Caco-2 (cell line): ENCODE measurements at places on chromosomes 7 and 10. TPM values are rescaled to one million over a fixed set of nuclear protein-coding genes. Genes with fewer than 3 reads are reported as not detected.

DNA sequence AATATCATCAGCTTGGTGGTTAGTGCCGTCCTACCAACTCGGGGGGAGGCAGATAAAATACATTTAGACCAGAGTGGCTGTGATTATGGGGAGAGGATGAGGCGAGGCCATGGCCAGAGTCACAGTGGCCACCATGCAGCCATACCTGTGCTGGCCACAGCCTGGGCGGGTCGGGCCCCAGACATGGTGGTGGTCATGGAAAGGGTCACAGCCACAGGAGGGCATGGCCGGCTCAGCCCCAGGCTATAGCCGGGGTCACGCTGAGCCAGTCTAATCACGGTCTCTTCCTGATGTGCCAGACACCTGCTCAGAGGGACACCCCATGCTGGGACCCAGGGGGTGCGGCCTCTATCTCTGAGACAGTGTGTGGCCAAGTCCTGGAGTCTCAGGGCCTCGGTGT, 10.2 kb downstream of the ADGRA1 start:
- no peak for DNase-seq
- no peak overlapping the region for H3K27ac ChIP-seq
- H3K36me3 ChIP-seq = no peaks in the 10 kb centered on the region
- H3K27me3 ChIP-seq = no peaks in the 10 kb centered on the region
- H3K4me1 ChIP-seq = no peaks in the 10 kb centered on the region

DNA sequence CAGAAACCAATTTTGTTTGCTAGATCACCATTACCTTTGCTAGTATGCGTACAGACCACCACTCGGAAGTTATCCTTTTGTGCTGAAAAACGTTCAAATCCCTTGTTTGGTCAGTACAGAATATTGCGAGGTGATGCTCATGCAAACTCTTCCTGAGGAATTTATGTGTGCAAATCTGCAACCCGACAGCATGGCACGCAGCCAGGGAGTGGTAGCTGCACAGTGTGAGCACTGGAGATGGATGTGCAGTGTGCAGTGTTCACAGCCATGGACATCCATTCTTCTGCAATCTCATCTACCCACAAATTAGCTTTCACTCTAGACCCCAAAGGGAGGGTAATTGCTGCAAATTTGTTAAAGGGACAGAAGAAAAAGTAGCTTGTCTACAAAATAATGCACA, 72.2 kb downstream of the CACUL1 start:
- no peak overlapping the region for H3K4me3 ChIP-seq
- no peak overlapping the region for H3K27ac ChIP-seq
- no peaks in the 10 kb centered on the region for H3K27me3 ChIP-seq
- no peak for DNase-seq

DNA sequence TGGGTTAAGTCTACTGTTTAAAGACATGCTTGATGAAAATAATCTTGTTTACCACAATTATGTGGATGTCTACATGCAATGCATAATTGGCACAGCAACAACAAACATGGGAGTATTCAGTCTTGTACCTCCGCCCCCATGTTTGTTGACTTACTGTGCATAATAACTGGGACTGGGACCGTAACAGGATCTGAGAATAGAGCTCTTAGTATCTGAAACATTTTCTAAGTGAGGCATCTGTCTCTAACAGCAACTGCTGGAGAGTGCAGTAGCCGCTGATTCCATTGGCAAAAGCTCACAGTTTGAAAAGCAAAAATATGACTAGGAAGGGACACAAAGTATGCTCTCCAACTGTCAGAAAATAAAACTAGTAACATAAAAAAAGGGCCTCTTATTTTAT, 61.6 kb downstream of the ENO4 start:
- peaks cover 4% of the 10 kb centered on the region; the same call in 1 of the 2 replicates for H3K36me3 ChIP-seq
- no peak overlapping the region for H3K27ac ChIP-seq
- no peaks in the 10 kb centered on the region for H3K4me1 ChIP-seq
- H3K4me3 ChIP-seq = no peak overlapping the region

EVX1 gene
- total RNA-seq = not detected in 2 replicates

MYL10 gene
- total RNA-seq = not detected in 2 replicates

FBXL13 gene
- total RNA-seq = 0.37 and 0.43 TPM in 2 replicates

GIMAP5 gene
- total RNA-seq = not detected in 2 replicates

WDR86 gene
- 0.52 and 0.95 TPM in 2 replicates for total RNA-seq

NME8 gene
- total RNA-seq = not detected in 2 replicates
